ENCODE measurements at places on chromosomes 2 and 18. TPM values are rescaled to one million over a fixed set of nuclear protein-coding genes. Genes with fewer than 3 reads are reported as not detected.

The CDKL4 gene
- 0.24 TPM for total RNA-seq

The ALPI gene
- total RNA-seq: not detected

The SLC11A1 gene
- total RNA-seq: 0.09 TPM

The PID1 gene
- 0.55 TPM for total RNA-seq

The IL1B gene
- total RNA-seq: not detected

The TGFBRAP1 gene
- total RNA-seq: 15.5 TPM

DNA sequence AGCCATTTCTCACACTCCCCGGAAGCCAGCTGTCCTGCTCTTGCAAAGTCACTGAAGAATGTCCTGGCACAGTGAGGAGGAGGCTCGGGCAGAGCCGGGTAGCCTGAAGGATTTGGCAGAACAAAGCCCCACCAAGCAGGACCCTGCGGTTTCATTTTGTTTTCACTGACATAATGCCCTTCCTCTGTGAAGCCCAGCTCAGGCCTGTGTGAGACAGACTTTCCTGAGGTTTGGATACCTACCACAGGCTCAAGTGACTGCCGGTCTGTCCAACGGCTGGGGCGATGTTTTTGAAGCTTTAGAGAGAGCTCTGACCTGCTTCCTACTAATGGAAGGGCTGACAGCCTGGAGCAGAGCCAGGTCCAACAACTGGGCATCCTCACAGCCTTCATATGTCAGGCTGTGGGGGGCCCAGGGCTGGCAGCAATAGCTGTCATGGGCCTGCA is 99.8 kb upstream of the FZD7 start:
- DNase-seq: peak; percentile 56
- H3K4me3 ChIP-seq: no peak overlapping the region
- peaks cover 41% of the 10 kb centered on the region for H3K4me1 ChIP-seq

DNA sequence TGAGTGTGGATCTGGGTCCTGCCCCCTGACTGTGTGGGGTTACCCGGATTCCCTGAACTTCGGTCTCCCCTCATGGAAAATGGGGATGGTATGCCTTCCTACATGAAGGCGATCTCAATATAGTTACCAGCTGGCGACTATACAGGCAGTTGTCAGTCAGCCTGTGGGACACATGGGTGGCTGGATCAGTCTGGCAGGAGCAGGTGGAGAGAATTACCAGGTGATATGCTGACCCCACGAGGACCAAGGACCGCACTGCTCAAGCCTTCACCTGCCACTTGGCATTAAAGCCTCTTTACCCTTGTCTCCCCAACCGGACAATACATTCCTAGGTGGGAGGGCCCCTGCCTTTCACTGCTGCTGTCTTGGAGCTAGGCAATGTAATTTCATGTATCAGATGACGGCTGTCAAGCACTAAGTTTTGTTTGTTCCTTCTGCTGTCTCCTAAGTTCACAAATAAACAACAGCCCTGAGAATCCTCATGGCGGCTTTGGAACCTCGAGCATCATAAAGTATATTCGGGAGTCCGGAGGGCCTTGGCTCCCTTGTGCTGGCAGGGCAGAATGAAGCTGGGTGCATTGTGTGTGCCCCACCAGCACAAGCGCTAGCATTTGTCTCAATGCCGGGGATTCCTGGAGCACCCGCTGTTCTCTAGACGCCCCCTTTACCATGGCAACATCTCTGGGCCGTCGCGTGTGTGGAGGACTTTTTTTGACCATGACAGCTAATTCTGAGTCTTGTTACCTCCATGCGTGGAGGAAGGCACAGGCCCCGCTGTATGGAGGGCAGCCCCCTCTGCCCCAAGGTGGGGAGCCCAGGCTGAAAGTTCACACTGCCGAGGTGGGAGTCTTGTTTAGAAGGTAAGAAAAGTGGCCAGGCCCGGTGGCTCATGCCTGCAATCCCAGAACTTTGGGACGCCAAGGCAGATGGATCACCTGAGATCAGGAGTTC is 48.6 kb downstream of the PDCL3 start:
- H3K27me3 ChIP-seq: no peaks in the 10 kb centered on the region
- no peaks in the 10 kb centered on the region for H3K36me3 ChIP-seq
- DNase-seq: no peak
- H3K4me1 ChIP-seq: no peaks in the 10 kb centered on the region
- no peak overlapping the region for H3K27ac ChIP-seq

DNA sequence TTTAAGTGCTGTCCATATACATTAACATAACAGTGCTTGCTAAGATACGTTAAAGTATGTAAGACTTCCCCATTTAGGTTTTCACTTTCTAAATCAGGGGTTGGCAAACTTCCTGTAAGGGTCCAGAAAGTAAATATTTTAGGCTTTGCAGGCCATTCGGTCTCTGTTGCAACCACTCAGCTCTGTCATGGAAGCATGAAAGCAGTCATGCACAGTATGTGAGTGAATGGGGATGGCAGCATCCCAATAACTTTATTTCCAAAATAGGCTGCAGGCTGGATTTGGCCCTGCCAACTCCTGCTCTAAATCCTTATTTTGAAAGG is 128.7 kb downstream of the PLA2R1 start:
- H3K27ac ChIP-seq: no peak overlapping the region
- no peaks in the 10 kb centered on the region for H3K36me3 ChIP-seq
- H3K4me1 ChIP-seq: no peaks in the 10 kb centered on the region

DNA sequence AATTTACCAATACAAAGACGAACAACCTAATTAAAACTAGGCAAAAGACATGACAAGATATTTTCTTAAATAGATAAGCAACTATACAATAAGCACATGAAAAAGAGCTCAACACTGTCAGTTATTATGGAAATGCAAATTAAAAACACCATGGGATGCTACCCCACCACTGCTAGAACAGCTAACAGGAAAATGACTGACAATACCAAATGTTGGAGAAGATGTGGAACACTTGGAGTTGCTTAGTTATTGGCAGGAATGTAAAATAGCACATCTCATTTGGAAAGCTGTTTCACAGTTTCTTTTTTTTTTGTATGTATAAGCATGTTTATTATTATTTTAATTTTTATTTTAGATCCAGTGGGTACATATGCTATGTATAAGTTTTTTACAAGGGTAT is 84.4 kb downstream of the CYRIA start:
- no peaks in the 10 kb centered on the region for H3K36me3 ChIP-seq
- DNase-seq: no peak
- H3K4me1 ChIP-seq: no peaks in the 10 kb centered on the region
- H3K27ac ChIP-seq: no peak overlapping the region
- no peak overlapping the region for H3K4me3 ChIP-seq
- H3K27me3 ChIP-seq: no peaks in the 10 kb centered on the region

- no peaks in the 10 kb centered on the region for H3K36me3 ChIP-seq
- no peaks in the 10 kb centered on the region for H3K4me1 ChIP-seq
- H3K27me3 ChIP-seq: peaks cover 19% of the 10 kb centered on the region
- no peak for DNase-seq
- no peak overlapping the region for H3K4me3 ChIP-seq
- no peak overlapping the region for H3K27ac ChIP-seq
Measured at GRCh38 chr2:45896311-45896710, 244.8 kb downstream of the PRKCE start.

- DNase-seq: no peak
- no peaks in the 10 kb centered on the region for H3K36me3 ChIP-seq
Measured at GRCh38 chr2:145366341-145366740, 846.4 kb upstream of the ZEB2 start.

DNA sequence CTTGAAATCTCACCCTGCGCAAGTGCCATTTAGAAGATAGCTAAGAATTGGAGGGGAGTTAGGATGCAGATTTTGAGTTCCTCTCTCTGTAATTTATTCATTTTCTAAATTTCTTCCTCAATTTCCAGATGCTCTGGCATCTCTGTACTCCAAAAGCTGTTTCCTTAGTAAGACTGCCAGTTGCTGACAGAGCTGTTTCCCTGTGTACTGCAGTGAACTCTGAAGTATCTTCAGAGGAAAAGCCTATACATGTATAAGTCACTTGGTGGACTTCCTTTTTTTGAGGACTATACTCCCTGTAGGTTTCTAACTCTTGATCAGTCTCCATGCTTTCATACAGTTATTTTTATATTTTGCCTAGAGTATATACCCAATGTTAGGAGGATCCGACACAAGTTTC is 1.5 kb upstream of the RESP18 start:
- DNase-seq: no peak
- H3K4me1 ChIP-seq: no peaks in the 10 kb centered on the region
- no peak overlapping the region for H3K27ac ChIP-seq

GRCh38 chr18:27685091-27685490 is 491.8 kb downstream of the CDH2 start:
- DNase-seq: no peak
- no peak overlapping the region for H3K27ac ChIP-seq
- H3K27me3 ChIP-seq: no peaks in the 10 kb centered on the region
- no peaks in the 10 kb centered on the region for H3K4me1 ChIP-seq

DNA sequence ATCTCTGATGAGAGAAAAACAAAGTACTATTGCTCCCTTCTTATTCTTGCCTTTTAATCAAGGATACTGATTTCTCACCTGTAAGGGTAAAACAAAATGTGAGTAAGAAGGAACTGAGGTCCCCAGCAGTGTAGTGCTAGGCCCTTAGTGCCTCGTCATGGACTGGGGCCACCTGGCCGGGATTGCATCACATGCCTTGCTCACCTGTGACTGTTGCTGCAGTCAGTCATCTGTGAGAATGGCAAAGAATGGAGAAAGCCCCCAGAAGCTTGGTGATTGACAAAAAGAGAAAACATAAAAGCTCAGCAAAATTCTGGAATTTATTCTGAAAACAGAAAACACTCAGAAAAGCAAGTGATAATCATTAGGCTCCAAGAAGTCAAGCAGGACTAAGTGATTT is 63.4 kb downstream of the SPATS2L start:
- H3K27me3 ChIP-seq: no peaks in the 10 kb centered on the region
- no peak for DNase-seq
- H3K36me3 ChIP-seq: peaks cover 4% of the 10 kb centered on the region
- H3K27ac ChIP-seq: no peak overlapping the region
- H3K4me3 ChIP-seq: no peak overlapping the region

GRCh38 chr2:239666053-239666854 is 265.4 kb upstream of the HDAC4 start:
- H3K4me1 ChIP-seq: no peaks in the 10 kb centered on the region
- no peaks in the 10 kb centered on the region for H3K36me3 ChIP-seq
- H3K27ac ChIP-seq: no peak overlapping the region
- no peak overlapping the region for H3K4me3 ChIP-seq
- no peaks in the 10 kb centered on the region for H3K27me3 ChIP-seq

DNA sequence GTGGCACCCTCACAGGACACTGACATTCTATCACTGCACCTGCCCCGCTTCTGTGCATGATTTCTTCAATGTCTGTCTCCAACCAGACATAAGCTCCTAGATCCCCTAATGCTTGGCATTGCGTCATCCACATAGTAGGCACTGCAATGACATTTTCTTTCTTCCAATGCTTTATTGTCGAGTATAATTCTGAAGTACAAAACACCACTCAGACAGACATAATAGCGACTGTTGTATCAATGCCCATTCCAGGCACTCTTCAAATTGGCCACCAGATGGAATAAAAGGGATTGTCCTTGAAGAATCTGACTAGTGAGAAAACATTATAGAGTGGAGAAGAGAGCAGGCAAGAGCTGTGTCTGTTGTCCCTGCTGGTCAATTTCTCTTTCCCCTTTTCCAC is 89.0 kb downstream of the LPIN1 start:
- no peaks in the 10 kb centered on the region for H3K36me3 ChIP-seq
- H3K4me1 ChIP-seq: peaks cover 14% of the 10 kb centered on the region
- no peaks in the 10 kb centered on the region for H3K27me3 ChIP-seq
- no peak overlapping the region for H3K4me3 ChIP-seq
- no peak overlapping the region for H3K27ac ChIP-seq
- no peak for DNase-seq

DNA sequence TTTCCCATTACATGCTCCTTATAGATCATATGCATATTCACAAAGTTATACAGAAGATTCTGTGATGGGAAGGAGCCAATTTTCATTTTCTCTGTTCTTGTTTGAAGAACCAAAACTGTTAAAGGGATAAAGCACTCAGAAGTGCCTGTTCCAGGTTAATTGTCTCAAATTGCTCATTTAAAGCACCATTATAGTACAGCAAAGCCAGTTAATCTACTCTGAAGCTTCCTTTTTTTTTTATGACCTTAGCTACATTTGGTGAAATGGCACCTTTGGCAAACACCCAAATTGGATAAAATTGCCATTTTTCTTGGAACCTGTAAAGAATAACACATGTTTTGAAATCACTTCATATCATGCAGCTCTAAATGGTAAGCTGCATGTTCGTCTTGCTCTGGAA is 1092.3 kb downstream of the BCL11A start:
- H3K27me3 ChIP-seq: no peaks in the 10 kb centered on the region
- no peak overlapping the region for H3K27ac ChIP-seq
- no peak overlapping the region for H3K4me3 ChIP-seq
- H3K36me3 ChIP-seq: no peaks in the 10 kb centered on the region
- DNase-seq: no peak
- peaks cover 6% of the 10 kb centered on the region for H3K4me1 ChIP-seq

- peaks cover 18% of the 10 kb centered on the region for H3K27me3 ChIP-seq
- peaks cover 10% of the 10 kb centered on the region for H3K36me3 ChIP-seq
- no peaks in the 10 kb centered on the region for H3K4me1 ChIP-seq
- peak; percentile 92 for DNase-seq
- H3K27ac ChIP-seq: no peak overlapping the region
Measured at GRCh38 chr2:26184555-26185303, 11.8 kb downstream of the GAREM2 start.

GRCh38 chr2:239285932-239286230 is 114.9 kb downstream of the HDAC4 start:
- no peaks in the 10 kb centered on the region for H3K27me3 ChIP-seq
- no peak for DNase-seq
- peak overlapping the region; percentile 36 for H3K27ac ChIP-seq
- no peaks in the 10 kb centered on the region for H3K36me3 ChIP-seq
- no peak overlapping the region for H3K4me3 ChIP-seq

GRCh38 chr2:179376881-179377280 is 112.2 kb upstream of the SESTD1 start:
- no peaks in the 10 kb centered on the region for H3K36me3 ChIP-seq
- H3K4me1 ChIP-seq: no peaks in the 10 kb centered on the region
- no peak for DNase-seq

DNA sequence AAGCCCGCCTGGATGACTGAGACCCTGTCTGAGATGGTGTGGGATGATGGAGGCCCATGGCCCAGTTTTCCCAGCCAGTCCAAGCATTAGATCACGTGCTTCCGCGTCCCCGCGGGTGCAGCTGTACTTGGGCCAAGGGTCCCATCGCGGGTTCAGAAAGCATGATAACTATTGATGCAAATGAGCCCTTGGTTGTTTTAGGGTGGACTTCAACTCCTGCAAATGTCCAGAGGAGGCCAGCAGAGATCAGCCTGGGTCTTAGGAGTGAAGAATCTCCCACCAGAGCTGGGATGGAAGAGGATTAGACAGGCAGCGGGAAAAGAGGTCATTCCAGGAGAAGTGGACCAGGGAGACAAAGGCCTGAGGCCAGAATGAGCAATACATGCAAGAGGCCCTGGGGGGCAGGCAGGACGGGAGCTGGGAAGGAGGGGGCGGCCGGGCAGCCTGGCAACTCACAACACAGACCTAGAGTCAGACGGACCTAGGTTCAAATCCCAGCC is 89.9 kb upstream of the TMEM247 start:
- H3K27me3 ChIP-seq: no peaks in the 10 kb centered on the region
- no peak overlapping the region for H3K27ac ChIP-seq
- no peaks in the 10 kb centered on the region for H3K36me3 ChIP-seq
- peak; percentile 37 for DNase-seq
- H3K4me3 ChIP-seq: no peak overlapping the region

All from endodermal cell (in vitro differentiated cells).